ENCODE measurements at places on chromosomes 7 and 10.

GRCh38 chr10:80133206-80133605 is 676 bp downstream of the PLAC9 start:
- DNase-seq = no peak

DNA sequence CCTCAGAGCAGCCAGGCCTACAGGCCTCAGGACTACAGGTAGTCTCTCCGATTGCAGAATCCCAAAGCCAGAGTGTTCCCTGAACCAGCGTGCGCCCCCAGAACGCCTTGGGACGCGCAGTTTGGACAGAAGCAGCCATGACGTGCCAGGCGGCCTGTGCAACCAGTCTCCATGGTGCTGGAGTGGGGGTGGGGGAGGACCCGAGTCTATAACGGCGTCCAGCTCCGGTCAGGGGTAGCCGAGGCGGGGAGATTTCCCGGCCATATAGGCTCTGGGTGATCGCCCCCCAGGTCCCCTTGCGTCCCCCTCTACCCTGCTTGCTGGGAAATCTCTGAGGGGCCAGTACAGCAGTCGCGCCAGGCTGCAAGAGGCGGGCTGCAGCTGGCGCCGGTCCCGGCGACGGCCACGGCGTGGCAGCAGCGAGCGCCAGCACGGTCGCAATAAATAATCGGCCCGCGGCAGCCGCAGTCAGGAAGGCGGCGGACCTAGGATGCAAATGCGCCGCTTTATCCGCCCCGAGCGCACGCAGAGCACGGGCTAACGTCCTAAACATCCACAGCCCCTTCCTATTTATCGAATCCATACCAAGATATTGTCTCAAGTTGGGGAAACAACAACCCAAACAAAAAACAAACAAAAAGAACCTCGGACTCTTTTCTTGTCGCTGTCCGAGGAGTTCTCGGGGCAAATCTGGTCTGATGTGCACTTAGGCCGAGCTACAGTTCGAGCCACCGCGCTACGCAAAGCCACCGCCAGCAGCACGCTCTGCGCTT is 1.6 kb downstream of the HOXA3 start:
- no peak for DNase-seq

- DNase-seq = no peak
These were observed at the start of gene ST8SIA6 for GRCh38 chr10:17454161-17455014. TSS of gene ST8SIA6 (minus strand) at chr10:17454595. CDS start at chr10:17454255, 340 bp downstream.

DNA sequence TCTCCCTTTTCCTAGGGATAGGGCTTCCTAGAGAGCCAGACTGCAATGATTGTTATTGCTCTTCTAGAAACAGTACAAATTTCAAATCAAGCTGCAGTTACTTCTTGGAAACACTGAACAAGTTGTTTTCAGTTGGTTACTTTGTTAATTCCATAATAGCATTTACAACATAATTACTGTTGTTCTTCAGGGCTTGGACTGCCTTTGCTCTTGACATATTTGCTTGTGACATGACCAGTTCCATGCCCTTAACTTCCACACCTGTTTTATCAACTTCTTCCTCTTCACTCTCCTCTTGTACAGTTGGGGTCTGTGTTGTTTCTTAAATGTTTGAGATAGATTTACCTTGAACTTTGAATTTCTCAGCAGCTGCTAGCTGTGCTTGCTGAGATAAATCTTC is 104.4 kb downstream of the SEC23IP start:
- no peak for DNase-seq

DNA sequence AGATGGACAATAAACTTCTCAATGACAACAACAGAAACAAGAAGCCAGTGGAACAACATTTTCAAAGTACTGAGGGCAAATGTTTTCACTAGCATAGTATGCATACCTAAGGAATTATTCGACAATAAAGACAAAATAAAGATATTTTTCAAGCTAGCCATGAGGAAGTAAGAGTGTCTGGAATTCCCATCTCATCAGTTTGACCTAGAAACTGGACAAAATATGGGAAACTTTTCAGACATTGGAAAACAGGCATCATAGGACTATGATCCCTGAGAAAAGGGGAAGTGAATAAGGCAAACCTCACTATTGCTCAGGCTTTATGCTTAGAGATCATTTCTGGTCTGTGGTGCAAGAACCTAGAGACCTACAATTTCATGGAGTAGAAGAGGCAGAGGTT is 86.3 kb downstream of the OAT start:
- DNase-seq = no peak

- no peak for DNase-seq
These were observed 45.1 kb downstream of the DPY19L1 start for GRCh38 chr7:34991938-34992840.

- no peak for DNase-seq
These were observed 951 bp downstream of the ZNF25 start for GRCh38 chr10:37975401-37975991.

DNA sequence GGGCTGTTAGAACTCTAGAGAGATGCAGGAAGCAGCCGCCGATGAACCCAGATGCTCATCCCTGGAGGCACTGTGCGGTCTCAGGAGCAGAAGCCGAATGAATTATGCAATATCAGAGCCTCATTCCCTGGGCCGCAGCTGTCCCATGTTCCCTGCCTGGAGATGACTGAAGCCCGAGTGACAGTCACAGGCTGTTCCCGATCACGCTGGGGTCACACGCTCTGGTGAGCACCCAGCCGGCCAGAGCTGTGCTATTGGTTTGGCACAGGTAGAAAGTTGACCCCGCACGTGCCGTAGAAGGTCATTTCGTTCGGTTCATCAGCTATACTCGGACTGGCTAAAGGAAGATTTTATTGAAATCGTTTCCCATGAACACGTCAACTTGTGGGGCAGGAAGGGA is 140.5 kb upstream of the SH2B2 start:
- no peak for DNase-seq

GRCh38 chr7:128425850-128426249 is 16.1 kb upstream of the IMPDH1 start:
- DNase-seq = no peak

DNA sequence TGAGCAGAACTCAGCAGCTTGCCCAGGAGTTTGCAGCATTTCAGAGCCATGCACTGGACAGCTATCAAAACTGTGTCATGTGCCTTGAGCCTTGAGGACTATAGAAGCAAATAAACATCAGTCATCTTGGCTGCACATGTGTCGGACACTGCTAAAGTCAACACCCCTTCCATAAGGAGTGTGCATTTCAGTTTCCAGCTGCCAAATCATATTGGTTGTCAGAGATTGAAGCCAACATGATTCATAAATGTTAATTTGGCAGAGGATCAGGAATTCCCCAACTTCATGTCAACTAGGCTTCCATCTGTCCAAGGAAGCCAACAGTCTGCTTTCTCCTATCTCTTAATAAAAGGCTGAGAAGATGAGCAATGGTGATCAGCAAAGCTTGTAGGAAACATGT is 32.8 kb downstream of the SLC16A12 start:
- no peak for DNase-seq

DNA sequence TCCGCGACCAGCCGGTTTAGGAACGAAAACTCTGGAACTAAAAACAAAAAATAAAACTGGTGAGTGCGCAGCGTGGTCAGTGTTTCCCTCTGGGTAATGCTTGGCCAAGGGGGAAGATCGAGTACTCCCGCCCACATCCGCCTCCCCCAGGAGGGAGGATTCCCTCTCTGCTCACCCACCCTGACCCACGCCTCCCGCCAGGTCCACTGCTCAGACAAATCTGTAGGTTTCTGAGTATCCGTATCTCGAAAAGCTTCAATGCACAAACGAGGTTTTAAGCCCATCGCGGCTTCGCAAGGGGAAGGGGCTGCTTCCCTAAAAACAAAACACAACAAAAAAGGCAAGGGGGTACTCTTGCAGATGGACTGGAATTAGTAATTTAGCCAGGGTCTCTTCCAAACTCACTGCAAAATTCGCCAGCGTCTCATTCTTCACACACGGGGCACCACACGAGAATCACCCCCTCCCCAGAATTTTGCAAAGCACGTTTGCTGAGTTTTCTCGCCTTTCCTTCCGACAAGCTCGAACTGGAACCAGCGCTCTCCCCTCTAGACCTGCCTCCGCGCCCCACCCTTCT is 75.2 kb downstream of the INSIG1 start:
- no peak for DNase-seq

GRCh38 chr10:8951440-8952089 is 897.1 kb downstream of the GATA3 start:
- no peak for DNase-seq

DNA sequence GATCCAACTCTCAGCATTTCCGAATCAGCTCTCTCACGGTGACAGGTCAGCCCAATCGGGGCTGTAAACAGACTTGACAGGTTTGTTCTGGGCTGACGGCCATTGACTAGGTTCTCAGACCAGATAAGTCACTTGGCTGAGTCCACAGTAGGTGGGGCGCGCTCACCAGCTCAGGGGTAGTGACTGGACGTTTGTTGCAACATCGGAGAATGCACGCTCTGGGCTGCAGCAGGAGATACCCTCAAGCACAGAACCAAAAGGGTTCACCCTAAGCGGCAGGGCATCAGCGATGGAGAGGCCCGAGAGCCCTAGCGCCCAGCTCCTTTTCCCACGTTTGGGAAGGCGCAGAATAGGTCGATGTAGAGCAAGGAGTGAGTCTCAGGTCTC is 1.8 kb downstream of the KLLN start:
- no peak for DNase-seq

Data from hypothalamus (tissue), 51 donors.